ENCODE measurements at places on chromosomes 6 and 20.

GRCh38 chr6:24536466-24536865 lies 41.7 kb downstream of the ALDH5A1 start:
- DNase-seq: no peak

DNA sequence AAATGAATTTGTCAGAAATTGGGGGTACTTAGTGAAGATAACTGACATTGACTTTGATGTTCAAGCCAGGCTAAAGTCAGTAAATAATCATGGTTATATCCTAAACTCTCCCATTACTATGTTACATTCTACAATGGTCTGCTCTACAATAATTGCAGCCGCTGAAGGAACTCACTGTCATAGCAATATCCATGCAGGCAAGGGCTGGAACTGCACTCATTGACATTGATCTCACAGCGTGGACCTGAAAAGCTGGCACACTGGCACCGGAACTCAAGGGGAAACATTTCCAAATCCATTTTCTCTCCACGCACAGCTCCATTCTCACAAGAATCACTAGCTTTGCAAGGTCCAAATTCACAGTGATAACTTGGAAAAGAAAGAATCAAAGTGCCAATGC lies 702.7 kb downstream of the EYS start:
- no peak for DNase-seq

DNA sequence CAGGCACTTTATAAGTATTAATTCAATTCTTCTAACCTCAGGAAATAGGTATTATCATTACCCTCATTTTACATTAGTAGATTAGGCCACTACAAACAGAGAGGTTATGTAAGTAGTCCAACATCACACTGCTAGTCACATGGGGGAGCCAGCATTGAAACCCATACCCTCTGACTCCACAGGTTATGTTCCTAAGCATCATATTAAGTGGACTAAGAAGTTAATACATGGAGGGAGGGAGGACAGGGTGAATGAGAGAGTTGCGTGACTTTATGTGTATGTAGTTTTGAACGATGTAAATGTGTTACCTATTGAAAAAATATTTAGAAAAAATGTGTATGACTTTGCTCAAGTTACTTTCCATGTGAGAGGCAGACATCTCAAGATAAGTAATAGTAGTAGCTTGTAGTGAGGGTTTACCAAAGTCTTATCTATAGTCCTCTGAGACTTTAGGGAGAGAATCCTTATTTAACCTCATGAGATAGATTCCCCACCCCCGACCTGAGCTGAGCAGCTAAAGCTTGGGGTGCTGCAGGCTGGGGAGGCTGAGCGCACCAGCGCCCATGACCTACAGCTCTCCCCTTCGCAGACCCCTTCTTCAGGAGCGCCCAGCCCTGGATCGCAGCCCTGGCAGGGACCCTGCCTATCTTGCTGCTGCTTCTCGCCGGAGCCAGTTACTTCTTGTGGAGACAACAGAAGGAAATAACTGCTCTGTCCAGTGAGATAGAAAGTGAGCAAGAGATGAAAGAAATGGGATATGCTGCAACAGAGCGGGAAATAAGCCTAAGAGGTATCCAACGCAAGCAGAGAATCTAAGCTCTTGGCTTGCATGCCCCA lies 7.5 kb downstream of the BTN3A2 start:
- no peak for DNase-seq

GRCh38 chr6:80872199-80872950 lies 765.9 kb downstream of the BCKDHB start:
- no peak for DNase-seq

- no peak for DNase-seq
Measured at GRCh38 chr6:39421383-39422225, 99.1 kb upstream of the KCNK16 start.

DNA sequence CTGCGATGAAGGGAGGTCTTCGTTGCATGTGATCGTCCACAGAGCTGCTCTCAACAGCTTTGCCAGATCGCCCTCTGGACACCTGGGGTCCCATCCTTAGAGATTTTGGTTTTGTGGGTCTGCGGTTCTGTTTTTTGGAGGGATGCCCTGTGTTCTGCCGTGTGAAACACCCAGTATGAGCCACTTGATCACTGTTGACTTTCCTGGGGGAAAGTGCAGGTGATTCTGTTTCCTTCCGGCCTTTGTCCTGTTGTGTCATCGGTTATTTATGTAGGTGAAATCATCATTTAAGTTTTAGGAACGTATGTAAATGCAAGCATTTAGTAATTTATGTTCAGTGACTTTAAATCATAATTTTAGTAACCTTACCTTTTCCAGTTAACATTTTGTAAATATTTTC lies 56.4 kb upstream of the SLC22A1 start:
- no peak for DNase-seq

DNA sequence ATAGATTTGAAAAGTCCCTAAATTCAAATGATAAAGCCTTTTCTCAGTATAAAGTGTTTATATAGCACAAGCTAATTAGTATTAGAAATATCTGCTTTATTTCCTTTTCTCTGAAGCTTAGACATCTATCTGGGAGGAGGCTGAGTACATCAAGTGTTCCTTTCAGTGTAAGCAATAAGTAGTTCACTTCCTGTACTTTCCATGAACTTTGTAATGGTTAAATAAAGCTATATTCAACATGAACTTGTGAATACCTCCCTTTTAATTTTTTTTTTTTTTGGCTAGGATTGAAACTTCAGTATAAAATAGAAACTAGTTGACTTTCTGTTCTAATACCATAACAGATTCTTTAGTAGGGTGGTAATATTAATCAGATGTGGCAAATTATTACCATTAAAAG lies 190.9 kb downstream of the CENPW start:
- DNase-seq: no peak

DNA sequence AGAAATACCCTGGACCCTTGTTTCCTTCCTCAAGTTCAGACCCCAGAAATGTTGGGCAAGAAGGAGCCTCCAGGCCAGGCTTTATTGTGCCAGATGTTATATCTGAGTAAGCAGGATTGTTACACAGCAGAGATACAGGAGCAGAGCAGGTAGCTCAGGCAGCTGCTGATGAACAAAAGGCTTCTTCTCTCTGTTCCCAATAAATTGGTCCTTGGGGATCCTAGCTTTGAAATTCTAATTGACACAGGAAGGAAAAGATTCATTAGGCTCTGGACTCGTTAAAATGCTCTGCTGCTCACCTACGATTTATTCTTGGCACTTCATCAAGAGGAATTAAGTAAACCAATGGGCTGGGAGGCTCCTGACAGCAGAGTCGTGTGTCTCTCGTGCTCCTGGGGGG lies 54.2 kb downstream of the RALY start:
- no peak for DNase-seq

- no peak for DNase-seq
Measured at GRCh38 chr20:4059606-4060005, 44.2 kb upstream of the RNF24 start.

DNA sequence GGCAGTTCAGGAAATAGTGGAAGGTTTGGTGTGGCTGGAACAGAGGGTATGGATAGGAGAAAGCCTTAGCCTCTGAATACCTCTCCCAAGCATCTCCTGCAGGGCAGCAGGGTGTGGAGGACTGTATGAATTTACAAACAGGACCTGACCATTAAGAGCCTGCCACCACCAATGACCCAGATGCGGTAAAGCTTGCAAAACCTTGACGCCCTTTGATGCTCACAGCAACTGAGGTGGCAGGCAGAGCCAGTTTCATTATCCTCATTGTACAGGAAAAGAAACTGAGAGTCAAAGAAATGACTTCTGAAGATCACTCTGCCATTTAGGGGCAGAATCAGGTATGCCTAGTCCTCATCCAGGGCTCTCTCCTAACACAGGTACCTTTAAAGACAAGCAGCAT lies 2.4 kb downstream of the HM13 start:
- no peak for DNase-seq

DNA sequence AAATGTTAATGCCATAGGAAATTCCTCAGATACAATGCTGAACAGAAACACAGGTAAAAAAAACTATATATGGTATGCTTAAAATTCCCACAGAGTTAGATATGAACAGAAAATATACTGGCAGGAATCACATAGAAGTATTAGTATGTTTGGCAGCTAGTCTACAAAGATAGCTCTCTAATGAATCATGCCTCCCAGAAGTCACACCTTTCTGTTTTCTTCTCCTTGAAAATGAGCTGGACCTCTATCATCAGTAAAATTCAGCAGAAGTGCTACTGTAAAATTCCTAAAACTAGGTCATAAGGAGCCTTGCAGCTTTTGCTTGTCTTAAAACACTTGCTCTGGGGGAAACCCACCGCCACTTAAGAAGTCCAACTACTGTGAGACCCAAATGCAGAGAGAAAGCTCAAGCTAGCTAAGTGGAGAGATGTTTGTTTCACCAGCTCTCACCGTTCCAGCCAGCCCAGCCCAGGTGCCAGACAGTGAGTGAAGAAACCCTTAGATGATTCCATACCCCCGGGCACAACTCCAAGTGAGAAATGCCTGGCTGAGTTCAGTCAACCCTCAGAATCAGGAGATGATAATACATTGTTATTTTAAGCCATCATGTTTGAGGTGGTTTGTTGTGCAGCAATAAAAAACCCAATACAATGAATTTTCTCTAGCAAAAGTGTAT lies 43.0 kb downstream of the TSPYL4 start:
- no peak for DNase-seq

DNA sequence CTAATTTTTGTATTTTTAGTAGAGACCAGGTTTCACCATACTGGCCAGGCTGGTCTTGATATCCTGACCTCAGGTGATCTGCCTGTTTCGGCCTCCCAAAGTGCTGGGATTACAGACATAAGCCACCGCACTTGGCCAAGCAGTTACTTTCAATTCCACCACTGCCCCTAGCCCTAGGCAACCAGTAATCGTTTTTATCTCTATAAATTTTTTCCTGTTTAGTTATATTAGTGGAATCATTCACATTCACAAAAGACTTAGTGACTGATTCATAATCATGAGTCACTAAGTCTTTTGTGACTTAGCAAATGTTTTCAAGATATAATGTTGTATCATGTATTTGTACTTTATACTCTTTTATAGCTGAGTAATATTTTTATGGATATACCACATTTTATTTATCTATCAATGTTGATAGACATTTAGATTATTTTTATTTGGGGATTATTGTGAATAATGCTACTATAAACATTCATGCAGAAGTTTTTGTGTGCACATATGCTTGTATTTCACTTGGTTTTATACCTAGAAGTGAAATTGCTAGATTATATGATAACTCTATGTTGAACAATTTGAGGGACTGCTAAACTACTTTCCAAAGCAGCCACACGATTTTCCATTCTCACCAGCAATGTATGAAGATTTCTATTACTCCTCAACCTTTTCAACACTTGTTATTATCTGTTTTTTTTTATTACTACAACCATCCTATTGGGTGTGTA lies 421.4 kb upstream of the ID4 start:
- DNase-seq: no peak

GRCh38 chr20:10524034-10524476 lies 89.0 kb downstream of the SLX4IP start:
- DNase-seq: no peak

- no peak for DNase-seq
Measured at GRCh38 chr6:146985111-146985510, 219.1 kb upstream of the STXBP5 start.

DNA sequence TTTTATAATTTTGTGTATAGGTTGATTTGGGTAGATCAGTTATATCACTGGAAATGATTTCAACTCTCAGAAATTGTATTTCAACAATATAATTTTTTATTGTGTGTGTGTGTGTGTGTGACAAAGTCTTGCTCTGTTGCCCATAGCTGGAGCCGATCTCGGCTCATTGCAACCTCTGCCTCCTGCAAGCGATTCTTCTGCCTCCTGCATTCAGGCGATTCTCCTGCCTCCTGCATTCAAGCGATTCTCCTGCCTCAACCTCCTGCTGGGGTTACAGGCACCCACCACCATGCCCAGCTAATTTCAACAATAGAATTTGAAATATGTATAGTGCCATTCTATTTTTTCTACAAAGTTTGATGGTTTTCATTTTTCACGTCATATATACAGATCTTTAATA lies 24.1 kb downstream of the AFDN start:
- DNase-seq: no peak

- DNase-seq: no peak
Measured at GRCh38 chr20:63808964-63809674, 21.9 kb downstream of the ZBTB46 start.

DNA sequence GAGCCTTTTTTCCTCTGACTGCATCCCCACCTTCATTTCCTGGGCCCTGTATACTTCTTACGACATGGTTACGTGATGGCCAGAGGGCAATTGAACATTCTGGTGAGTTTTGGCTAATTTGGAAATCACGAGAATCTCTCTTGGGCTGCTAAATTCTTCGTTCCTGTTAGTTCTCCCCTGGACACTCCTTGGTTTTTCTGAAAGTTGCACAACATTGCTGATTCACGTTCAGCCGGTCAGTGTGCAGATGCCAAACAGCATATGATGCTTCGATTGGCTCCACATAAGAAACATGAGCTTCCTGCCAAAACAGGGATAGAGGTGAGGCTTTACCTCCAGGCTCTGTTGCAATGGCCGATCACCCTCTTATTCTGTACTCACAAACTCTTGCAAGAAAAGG lies 119.4 kb upstream of the LY86 start:
- DNase-seq: no peak

- no peak for DNase-seq
Measured at GRCh38 chr6:122671251-122671650, 61.0 kb downstream of the PKIB start.

DNA sequence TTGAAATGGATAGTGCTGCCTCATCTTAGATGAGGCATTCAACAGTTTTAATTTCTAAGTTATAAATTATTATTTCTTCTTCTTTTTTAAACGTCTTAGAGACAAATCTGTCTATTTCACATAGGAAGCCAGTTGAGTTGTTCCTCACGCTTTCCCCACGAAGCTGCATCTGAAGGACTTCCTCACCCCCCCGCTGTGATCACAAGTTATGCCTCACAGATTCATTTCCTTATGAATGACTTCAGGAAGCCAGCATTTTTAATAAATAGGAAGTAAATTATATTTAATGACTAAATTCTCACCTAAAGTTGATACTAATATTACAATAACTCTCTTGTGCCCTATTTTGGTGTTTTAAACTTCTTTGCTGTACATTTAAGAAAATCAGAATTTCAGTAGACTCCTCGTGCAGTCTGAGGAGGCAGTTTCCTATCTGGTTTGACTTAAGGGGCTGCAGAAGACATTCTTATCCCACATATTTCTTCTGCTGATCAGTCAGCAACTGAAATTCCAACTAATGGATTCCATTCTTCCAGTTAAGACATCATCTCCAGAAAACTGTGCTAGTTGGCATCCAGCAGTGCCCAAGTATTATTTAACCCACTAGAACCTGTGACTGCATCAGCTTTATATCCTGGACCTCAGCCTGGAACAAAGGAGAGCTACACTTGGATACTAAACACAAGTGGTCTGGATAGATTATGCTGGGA lies 182.7 kb upstream of the CCN2 start:
- no peak for DNase-seq

DNA sequence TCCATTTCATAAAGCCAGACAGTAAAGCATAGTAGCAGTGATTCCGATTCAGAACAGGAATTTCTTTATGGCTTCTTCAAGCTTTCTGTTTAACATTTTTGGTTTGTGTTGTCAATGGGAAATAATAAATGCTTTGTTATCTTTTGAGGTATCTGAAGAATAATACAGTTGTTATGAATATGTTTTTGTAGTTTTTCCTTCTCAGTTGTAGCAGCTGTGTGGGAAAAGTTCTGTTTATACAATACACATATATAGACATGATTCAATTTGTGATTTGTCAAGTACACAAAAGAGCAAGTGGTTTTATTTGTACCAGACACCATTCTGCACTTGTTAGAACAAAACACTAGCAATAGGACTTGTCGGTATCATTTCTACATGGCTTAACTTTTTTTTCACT lies 96.6 kb downstream of the CDYL start:
- DNase-seq: no peak

- DNase-seq: no peak
Measured at GRCh38 chr6:168834042-168834587, 393.1 kb downstream of the SMOC2 start.

Measured in GM19239 (cell line).